ENCODE measurements at places on chromosomes 4 and X. TPM values are rescaled to one million over a fixed set of nuclear protein-coding genes. Genes with fewer than 3 reads are reported as not detected.

Gene RAB41
- total RNA-seq: not detected

Gene PNCK
- not detected for total RNA-seq

- H3K27ac ChIP-seq: no peak overlapping the region
- no peaks in the 10 kb centered on the region for H3K4me1 ChIP-seq
- H3K4me3 ChIP-seq: no peak overlapping the region
- H3K36me3 ChIP-seq: no peaks in the 10 kb centered on the region
- no peaks in the 10 kb centered on the region for H3K27me3 ChIP-seq
These were observed 17.9 kb downstream of the SPIN2B start for GRCh38 chrX:57103489-57103888.

DNA sequence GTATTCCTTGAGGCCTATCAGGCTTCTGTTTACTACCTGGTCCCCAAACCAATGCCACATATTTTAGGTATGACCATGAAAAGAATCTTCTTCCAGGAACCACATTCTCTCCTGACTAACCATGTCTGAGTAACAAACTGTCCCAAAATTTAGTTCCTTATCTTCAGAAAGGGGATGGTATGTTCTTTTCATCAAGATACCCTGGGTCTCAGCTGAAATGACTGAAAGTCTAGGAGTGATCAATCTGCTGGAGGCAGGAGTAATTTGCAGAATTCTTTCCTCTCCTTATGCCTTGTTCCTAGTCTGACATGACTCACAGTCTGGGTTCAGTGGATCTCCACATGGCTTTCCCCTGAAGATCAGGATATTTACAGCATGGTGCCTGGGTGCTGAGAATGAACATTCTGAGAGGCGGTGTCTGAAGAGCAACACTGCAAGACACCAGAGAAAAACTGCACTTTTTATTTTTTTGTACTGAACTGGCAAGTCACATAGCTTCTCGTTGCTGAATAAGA lies 665.5 kb downstream of the TLL1 start:
- H3K36me3 ChIP-seq: no peaks in the 10 kb centered on the region
- no peak for DNase-seq
- H3K27me3 ChIP-seq: no peaks in the 10 kb centered on the region
- H3K4me1 ChIP-seq: no peaks in the 10 kb centered on the region
- H3K4me3 ChIP-seq: no peak overlapping the region

DNA sequence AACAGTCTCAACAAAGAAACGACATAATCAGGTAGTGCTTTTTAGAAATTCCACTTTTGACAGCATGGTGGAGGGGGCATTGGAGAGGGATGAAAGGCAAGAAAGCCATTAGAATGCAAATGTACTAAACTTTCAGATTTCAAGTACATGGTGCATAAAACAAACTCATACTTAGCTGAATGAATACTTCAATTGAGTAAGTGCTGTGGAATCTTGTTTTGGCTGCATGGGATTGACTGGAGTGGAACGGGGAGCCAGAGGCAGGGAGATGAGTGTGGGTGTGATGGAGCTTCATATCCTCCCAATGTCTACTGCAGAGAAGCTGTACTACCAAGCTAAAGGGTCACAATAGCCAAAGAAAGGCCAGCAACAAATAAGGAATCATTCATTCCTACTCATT lies 52.4 kb downstream of the USP46 start:
- no peak for DNase-seq
- no peaks in the 10 kb centered on the region for H3K27me3 ChIP-seq
- H3K36me3 ChIP-seq: no peaks in the 10 kb centered on the region
- no peaks in the 10 kb centered on the region for H3K4me1 ChIP-seq
- no peak overlapping the region for H3K4me3 ChIP-seq

- no peak overlapping the region for H3K4me3 ChIP-seq
- H3K27me3 ChIP-seq: no peaks in the 10 kb centered on the region
- no peaks in the 10 kb centered on the region for H3K36me3 ChIP-seq
These were observed 9.1 kb downstream of the SLIT2 start for GRCh38 chr4:20260821-20261220.

- H3K4me1 ChIP-seq: no peaks in the 10 kb centered on the region
- H3K36me3 ChIP-seq: no peaks in the 10 kb centered on the region
- H3K27ac ChIP-seq: no peak overlapping the region
- no peaks in the 10 kb centered on the region for H3K27me3 ChIP-seq
- no peak for DNase-seq
These were observed 1.6 kb downstream of the OPRPN start for GRCh38 chr4:70399319-70399718.

All from CD8-positive, alpha-beta memory T cell (primary cell).